ENCODE measurements at places on chromosomes 6 and 20.

GRCh38 chr6:80530103-80530502 is 423.6 kb downstream of the BCKDHB start:
- DNase-seq, result no peak

DNA sequence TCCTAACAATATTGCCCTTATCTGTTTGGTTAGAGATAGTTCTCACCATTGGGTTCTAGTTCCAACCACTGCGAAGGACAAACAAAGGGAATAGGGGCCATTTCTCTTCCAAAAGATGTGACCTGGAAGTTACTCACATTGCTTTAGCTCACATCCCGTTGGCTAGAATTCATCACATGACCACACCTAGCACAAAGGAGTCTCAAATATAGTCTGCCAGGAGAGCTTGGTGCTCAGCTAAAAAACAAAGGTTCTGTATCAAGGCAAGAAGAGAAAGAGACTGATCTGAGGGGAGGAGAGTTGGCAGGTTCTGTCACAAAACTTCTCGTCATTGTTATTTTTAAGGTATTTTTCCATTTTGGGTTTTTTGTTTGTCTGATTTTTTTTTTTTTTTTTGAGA is 69.8 kb upstream of the GNRH2 start:
- no peak for DNase-seq

DNA sequence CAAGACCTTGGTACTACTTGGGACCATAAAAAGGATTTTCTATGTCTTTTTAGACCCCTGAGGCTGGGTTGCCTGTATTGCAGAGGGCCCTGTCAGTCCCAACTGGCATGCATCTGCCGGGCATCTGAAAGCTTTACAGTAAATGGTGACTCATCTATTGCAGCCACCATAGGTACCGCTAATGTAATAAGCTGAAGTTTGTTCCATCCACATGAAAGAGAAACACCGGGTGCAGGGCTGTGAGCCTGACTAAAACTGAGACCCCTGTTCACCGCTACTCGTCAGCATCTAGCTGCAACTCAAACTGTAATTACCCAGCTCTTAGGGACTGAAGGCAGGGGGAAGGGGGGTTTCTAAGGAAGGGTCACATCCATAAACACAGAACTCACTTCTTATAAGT is 49.5 kb downstream of the TRERF1 start:
- no peak for DNase-seq

DNA sequence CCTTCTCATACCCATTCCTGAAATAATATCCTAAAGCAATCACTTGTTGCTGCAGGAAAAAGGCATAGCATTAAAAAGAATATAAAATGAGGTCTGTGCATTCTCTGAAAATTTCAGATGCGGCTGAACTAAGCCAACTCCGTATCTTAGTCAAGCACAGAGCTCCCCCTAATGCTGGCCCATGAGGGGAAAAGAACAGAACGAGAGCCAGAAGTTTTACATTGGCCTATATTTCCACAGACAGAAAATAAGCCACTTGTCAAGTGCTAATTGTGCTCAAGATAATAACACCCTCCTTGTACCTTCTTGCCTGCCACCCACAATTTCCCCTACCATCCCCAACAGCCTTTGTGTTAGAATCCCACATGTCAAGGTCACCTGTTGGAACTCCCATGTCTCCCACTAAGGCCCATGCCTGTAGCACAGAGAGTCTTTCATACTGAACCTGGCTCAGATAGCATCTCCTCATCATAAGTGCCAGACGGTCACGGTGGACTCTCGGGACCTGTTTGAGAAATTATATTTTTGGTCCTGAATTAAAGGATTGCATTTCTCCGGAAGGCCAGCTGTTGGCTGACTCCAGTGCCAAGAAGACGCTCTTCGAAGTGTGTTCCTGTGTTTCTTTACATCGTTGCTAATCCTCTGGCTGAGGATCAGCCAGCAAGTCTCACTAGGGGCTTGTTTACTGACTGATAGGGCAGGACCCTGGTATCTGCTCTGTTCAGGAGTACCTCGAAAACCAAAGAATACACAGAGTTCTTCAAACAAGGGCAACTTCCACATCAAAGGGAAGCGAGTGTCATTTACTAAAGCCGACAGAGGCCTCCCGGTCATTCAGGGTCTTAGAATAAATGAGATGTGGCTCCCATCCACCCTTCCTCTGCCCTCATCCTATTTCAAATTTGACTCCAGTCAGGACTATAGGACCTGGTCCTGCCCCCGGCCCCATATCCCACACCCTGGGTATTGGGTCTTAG is 183.4 kb upstream of the FBXL4 start:
- DNase-seq, result no peak

- DNase-seq, result no peak
These were observed 7.4 kb downstream of the TNFAIP3 start for GRCh38 chr6:137874204-137875057.

DNA sequence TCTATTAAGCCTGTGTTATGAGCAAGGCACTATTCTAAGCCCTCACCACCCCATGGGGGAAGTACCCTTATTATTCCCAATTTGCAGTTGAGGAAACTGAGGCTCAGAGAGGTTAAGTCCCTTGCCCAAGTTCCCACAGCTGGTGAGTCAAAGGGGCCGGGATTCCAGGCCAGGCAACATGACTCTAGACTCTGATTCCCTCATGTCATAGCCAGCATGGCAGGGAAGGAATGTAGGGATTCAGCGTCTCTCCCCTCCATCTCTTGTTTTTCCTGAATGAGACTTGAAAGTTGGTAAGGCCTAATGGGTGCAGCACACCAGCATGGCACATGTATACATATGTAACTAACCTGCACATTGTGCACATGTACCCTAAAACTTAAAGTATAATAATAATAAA is 6.7 kb downstream of the C6orf132 start:
- no peak for DNase-seq

GRCh38 chr6:97864366-97864765 is 581.4 kb upstream of the MMS22L start:
- no peak for DNase-seq
